SK-N-SH (cell line): ENCODE measurements at places on chromosomes 4 and X. TPM values are rescaled to one million over a fixed set of nuclear protein-coding genes. Genes with fewer than 3 reads are reported as not detected.

GRCh38 chr4:180285796-180286195 is 1957.4 kb upstream of the TENM3 start:
- DNase-seq: no peak

DNA sequence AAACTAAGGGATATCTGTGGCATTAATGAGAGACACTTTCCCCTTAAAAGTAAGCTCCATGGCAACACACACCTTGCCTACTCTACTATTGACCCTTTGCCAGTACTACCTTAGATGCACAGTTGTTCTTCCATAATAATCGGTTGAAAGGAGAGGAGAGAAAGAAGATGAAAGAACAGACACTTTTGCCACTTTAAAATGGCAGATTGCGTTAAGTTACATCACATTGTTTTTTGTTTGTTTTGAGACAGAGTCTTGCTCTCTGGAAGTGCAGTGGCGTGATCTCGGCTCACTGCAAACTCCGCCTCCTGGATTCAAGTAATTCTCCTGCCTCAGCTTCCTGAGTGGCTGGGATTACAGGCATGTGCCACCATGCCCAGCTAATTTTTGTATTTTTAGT is 239.8 kb downstream of the SCFD2 start:
- no peak for DNase-seq

DNA sequence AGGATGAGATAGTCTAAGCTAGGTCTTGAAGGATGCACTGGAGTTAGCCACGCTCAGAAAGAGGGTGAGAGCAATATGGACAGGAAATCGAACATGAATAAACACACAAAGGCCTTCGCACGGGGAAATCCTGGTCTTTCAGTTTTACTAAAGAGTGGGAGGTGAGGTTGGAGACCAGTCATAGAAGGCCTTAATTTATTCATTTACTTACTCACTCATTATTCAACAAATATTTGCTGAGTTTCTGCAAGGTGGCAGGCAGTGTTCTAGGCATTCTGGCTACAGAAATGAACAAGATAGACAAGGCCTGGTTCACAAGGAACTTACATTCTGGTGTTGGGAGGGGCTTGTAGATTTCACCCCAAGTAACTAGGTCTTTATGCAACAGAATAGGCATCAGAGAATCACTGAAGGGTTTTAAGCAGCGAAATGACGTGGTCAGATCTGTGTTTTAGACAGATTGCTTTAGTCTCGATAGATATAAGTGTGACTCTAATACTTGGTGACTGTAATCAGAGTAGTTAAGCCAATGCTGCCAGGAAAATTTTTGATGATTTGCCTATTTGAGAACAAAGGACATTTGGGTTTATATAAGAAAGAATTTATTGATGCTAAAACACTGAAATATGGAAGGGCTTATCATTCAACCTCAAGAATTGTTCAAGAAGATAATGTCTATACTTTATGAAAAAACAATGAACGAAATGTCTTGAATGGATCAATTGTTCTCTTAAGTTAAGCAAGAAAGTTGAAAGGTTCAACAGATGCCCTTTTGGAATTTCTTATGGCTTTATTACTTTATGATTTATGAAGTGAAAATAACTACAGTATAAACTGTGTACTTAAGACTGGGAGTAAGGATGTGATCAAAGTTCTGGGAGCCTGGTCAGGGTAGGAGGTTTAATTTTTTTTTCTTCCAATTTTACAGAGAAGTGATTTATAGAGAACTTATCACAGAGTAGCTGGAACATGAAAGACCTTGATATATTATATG is 184.4 kb upstream of the CASK start:
- DNase-seq: no peak

GRCh38 chr4:17866810-17867209 is 56.0 kb downstream of the NCAPG start:
- no peak for DNase-seq

- no peak for DNase-seq
Measured at GRCh38 chr4:149885896-149886295, 70.3 kb upstream of the IQCM start.

DNA sequence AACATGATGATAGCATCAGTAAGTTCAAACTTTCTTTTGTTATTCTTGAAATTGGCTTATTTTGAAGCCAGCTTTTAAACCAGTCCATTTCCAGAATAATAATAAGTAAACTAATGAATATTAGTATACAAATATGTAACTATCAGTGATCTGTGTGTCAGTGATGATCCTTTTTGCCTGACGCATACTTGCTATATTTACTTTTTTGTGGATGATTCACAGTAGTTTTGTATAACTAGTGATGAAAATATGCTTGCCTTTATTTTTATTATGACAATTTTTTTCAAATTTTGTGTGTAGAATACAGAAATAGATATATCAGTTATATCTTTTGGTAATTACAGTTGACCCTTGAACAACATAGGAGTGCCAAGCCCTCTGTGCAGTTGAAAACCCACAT is 49.5 kb downstream of the USP53 start:
- DNase-seq: no peak

Gene BST1
- 7.3 and 8.3 TPM in 2 replicates for polyA plus RNA-seq

Gene DDIT4L
- 2.1 TPM in 2 replicates for polyA plus RNA-seq

Gene CORIN
- 0.76 and 1.1 TPM in 2 replicates for polyA plus RNA-seq
